ENCODE measurements at places on chromosomes 3 and 15.

DNA sequence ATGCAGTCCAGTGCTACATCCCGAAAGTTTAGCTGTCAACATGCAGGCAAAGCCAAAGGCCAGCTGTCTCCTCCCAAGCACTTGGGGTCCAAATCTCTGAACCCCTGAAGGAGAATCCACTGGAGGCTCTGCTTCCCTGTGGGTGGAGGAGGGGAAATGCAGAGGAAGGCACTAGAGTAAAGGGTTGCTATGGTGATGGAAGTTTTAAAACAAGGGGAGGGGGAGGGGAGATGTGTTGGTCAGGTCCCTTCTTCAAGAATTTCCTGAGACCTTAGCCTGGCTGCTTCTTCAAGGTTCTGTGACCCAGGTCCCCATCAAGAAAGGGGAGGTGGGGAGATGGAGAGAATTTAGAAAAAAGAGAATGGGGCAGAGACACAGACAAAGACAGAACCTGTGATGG lies 2.3 kb downstream of the CAMKV start:
- DNase-seq, result no peak

DNA sequence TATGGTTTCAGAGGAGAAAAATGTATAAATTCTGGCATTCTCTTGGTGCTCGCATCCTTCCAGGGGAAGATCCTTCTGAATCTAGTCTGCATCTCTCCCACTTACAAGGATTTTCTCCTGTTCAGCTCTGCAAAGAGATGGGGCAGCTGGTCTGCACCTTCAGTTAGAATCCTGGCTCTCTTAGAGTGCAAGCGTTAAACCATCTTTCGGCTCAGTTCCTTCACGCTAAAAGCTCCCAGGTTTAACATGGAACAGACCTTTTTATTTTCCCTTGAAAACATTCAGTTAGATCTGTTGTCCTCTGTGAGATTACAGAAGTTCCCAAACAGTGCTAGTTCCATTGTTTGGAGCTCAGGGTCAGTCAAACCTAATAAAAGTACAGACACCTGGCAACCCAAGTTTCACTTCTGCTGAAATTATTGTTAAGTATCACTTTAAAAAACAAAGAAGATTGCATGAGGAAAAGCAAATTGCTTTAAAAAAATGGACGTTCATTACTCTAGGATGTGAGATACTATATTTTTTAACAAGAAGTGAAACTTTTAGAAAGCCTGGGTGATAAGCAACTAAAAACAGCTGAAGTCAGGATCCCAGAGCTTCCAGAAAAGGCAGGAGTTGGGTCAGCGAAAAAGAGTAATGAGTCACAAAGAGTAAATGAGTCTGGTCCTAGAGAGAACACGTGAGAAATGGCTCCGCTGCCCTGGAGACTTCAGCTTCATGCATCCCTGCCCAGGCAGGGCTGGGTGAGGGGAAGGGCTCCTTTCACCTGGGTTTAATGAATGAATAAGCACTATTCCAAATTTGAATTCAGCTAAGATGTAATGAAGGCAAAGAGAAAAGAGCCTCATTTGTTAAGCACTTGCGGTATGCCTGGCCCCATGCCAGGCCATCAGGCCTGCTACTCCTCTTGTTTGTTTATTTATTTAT lies 63.3 kb downstream of the ABTB1 start:
- no peak for DNase-seq

DNA sequence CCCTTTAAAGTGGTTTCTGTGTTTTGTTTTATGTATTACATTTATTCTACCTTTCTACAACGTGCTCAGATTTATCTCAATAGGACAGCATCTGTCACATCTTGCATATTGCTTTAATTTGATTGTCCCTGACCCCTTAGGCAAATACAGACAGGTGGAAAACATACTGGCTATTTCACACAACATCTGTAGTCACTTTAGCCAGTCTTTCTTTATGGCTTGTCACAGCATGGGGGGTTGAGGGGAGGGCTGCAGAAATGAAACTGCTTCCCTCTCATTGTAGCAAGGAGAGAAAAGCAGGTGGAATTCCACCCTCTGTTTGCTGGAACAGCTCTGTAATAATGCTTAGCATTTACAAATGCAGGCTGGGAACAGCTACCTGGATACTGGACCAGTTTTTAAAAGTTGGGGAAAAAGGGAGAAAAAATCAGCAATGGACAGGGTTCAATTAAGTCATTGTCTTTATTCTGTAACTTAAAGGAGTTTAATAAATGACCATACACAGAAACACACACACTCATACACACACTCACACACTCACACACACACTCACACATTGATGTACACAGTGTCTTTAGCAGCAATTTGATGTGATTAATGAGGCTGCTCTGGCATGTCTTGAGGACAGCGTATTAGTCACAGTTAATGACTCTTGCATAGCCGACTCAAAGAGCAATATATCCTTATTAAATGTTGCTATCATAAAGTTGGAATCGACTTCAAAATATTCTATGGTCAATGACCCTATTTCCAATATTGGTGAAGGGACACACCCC lies 283.7 kb upstream of the GBE1 start:
- no peak for DNase-seq

DNA sequence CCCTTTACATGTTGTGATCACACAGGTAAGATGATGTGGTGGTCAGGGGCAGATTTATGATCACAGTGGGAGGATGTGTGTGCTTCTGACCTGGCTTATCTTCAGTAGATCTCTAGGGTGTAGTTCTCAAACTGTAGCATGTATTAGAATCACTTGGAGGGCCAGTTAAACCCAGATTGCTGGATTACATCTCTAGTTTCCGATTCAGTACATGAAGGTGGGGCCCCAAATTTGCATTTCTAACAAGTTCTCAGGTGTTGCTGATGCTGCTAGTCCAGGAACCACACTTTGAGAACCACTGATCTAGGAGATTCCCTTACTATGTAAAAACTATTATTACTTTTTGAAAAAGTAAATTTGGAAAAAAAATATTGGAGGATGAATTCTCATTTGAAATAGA lies 199.3 kb upstream of the GOLIM4 start:
- DNase-seq, result no peak

DNA sequence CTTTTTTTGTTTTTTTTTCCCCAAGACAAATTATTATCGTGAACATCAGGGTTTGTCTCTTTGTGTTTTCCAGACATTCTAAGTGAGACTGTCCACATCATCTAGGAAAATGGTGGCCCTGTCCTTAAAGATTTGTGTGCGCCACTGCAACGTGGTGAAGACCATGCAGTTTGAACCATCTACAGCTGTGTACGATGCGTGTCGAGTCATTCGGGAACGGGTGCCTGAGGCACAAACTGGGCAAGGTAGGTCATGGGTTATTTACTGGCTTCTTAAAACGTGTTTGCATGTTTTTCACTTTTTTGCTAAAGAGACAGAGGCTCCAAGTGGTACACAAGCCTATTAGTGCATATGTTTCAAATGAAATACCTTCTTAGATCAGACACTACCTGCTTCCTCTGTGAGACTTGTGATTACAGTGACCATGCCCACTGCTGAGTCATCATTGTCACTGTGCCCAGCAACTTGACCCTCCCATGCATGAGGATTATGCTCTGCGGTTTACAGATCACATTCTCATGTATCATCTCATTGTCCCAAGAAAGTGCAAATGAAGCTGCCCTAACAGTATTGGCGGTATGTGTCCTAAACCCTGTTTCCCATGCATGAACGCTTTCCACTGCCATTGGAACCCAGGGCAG lies 395.2 kb upstream of the TPM1 start:
- DNase-seq, result no peak

GRCh38 chr3:34268032-34268709 lies 469.7 kb downstream of the PDCD6IP start:
- no peak for DNase-seq

DNA sequence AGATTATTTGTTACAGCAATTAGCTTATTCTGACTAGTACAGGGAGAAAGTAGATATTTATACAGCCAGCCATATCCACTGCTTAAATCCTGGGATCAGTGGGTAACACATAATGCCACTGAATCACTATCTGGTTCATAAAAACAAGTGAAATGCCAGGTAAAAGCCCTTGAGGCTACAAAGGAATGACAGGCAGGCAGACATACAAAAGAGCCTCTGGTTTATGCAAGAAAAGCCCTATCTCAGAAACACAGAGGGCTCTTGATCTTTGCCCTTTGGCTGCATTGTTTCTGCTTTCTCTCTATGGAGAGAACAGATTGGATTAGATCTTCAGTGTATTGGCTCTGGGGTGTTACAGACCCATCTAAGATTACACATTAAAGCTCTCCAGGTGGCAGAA lies 115.4 kb upstream of the GADL1 start:
- no peak for DNase-seq

DNA sequence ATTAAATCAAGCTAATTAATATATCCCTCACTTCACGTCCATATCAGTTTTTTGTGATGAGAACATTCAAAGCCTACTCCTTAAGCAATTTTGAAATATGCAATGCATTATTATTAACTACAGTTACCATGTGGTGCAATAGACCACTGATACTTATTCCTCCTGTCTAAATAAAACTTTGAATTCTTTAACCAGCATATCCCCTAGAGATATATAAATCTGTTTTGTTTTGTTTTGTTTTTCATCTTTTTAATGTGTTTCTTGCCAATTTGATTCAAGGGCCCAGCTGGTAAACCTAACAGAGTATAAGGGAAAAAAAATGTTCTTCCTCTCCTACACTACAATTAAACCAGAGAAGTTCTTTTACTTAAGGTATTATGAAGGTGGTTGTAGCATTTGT lies 524.2 kb downstream of the NAALADL2 start:
- no peak for DNase-seq

DNA sequence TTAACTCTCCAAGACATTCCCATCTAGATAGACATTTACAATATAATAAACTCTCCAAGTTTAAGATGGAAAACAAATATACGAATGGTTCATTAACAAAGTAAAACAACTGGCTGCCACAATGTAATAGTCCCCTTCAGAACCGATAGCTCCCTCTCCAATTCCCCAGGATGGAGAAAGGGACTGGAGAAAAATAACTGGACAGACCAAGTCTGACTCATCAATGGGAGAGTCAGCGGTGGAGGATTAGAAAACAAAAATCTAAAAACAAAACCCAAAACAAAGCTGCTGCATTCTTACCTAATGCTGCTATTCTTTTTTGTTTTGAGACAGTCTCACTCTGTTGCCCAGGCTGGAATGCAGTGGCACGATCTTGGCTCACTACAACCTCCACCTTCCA lies 468.1 kb downstream of the SHQ1 start:
- DNase-seq, result no peak

DNA sequence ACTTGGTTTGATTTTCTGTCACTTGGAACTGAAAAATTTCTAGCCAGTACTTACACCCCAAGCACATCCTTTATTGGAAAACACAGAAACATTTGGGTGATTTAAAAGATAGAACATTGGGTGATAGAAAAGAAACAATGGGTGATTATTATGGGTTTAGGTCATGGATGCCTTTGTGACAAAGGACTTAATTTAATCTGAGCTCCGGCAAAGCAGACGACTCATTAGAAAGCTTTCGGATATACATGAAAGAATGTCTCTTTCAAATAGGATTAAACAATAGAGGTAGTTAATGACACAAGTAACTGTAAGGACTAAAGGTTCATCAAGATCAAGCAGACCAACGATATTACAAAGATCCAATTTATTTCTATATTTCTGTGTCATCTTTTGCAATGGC lies 37.3 kb upstream of the CNTN4 start:
- DNase-seq, result no peak

- no peak for DNase-seq
Measured at GRCh38 chr3:128801779-128802380, 75.9 kb downstream of the RAB7A start.

DNA sequence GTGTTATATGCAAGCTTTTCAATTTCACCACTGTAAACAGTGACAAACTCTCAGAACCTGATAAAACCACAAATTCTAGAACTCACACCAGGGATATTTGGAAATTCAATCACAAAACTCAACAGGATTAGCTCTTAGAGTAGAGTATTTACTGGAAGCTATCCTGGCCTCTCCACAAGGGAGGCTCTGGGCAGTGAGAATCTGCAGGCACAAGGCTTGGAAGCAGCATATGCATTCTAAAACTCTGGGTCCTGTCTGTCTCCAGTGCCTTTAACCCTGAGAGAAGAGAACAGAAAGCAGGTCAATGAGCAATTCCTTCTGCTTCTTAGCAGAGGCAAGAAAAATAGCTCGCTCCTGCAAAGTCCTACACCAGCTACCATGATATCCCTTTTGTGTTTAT lies 23.4 kb downstream of the PLSCR4 start:
- no peak for DNase-seq

Measured in liver (tissue), 10 donors.